ENCODE measurements at places on chromosomes 4 and X.

DNA sequence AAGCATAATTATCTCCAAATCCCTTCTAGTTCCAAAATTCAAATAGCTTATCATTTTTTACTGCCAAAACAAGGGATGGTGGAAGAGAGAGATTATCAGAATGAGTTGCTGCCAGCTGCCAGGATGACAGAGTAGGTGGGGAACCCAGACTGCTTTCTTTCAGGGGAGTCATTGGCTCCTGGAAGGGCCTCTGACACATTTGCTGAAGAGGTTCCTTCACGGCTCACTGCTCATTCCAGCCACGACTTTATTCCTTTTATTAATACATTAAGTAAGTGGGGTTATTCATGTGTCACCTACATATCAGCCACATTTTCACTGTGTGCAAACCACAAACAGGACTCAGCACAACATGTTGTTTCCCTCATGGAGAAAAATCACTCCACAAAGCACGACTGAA is 12.7 kb upstream of the SMIM43 start:
- DNase-seq = no peak

- DNase-seq = no peak
Observed at GRCh38 chr4:92501456-92501855, 197.7 kb downstream of the GRID2 start.

DNA sequence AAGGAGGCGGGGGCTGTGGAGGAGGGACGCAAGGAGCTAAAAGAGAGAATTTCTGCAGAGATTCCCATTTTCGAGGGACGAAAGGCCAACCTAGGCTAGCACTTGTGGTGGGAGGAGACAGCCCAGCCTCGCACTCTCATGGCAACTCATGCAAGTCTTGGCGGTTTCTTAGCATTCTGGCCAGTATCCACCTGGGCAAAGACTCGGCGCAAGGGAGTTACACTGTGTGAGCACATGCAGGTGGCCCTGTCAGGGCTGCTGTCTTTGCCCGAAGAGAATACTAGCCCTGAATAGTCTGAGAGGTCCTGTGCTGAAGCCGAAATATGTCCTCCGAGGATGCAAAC is 15.5 kb downstream of the MCF2 start:
- no peak for DNase-seq

DNA sequence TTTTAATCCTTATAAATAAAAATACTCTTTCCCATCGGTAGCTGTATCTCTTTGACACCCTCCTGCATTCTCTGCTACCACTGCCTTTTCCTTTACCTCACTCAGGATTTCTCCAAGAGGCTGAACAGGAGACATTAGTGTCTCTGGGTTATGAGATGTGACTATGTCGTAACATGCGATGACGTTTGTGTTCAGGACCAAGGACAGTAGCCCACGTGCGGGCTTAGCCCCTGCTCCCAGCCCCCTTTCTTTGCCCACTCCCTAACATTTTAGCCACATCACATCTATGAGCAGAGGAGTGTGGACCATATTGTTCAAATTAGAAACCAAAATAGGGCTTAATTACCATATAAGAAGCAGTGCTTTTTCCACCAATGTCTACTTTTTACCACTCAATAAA is 369.3 kb downstream of the FBXW7 start:
- no peak for DNase-seq
